Heart right ventricle (tissue), 16 donors: ENCODE measurements at places on chromosomes 4 and X. TPM values are rescaled to one million over a fixed set of nuclear protein-coding genes. Genes with fewer than 3 reads are reported as not detected.

MAGEA2B gene
- total RNA-seq = not detected

GUCY1A1 gene
- total RNA-seq = 80.5 TPM

ERAS gene
- not detected for total RNA-seq

SPANXB1 gene
- total RNA-seq = not detected

EGFL6 gene
- not detected for total RNA-seq

GRCh38 chr4:151857368-151857767, 96.6 kb upstream of the GATB start:
- no peaks in the 10 kb centered on the region for H3K27me3 ChIP-seq
- no peak overlapping the region for H3K27ac ChIP-seq
- no peak overlapping the region for H3K4me3 ChIP-seq
- H3K4me1 ChIP-seq = no peaks in the 10 kb centered on the region

DNA sequence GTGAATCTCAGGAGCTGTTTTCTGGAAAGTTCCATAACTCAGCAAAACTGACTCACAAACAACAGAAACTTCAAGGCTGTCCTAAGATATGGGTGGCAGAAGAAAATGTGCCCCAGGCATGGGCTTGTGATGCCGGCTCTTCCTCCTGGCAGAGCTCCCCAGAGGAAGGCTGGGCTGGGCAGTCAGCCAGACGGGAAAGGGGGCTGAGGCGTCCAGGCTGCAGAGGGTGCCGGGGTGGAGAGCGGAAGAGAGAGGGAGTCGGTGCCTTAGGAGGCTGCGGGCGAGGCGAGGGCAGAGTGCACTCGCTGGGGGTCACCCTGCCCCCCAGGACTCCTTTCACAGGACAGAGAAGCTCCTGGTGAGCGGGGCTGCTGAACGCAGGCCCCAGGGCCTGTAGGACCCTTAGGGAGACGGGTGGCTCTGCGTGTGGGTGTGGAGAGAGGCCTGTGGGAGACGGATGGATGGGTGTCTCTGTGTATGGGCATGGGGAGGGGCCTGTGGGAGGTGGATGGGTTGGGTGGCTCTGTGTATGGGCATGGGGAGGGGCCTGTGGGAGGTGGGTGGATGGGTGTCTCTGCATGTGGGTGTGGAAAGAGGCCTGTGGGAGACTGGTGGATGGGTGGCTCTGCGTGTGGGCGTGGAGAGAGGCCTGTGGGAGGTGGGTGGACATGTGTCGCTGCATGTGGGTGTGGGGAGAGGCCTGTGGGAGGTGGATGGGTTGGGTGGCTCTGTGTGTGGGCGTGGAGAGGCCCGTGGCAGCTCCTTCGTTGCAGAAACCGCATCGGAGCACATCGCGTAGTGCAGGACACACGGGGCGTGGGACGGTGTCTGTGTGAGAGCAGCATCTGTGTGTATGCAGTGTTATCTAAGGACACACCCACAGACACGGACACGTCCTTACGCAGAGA, 15.9 kb downstream of the PCGF3 start:
- peaks cover 23% of the 10 kb centered on the region for H3K4me1 ChIP-seq
- H3K27ac ChIP-seq = peak overlapping the region; percentile 56
- no peak overlapping the region for H3K4me3 ChIP-seq
- peak; percentile 36 for DNase-seq
- H3K27me3 ChIP-seq = no peaks in the 10 kb centered on the region

GRCh38 chr4:20870436-20870835, 170.2 kb downstream of the PACRGL start:
- H3K27ac ChIP-seq = no peak overlapping the region
- DNase-seq = peak; percentile 5
- H3K27me3 ChIP-seq = no peaks in the 10 kb centered on the region
- no peaks in the 10 kb centered on the region for H3K36me3 ChIP-seq
- no peaks in the 10 kb centered on the region for H3K4me1 ChIP-seq

DNA sequence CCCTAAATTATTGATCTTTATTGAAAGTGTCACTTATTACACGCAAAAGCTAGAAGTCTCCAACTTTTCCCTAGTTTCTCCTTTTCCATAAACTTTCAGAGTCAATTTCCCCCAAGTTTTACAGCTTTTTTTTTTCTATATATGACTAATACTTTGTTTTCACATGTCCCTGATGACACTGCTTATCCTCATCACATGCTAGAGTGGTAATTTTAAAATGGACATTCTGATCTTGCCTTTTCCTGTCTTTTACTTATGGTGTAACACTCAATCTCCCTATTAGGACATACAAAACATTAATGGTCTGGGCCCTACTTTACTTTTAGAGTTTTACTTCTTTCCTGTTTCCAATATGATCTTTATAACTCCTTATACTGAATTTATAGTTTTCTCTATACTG, 112.6 kb downstream of the ANK2 start:
- no peak for DNase-seq
- H3K4me1 ChIP-seq = peaks cover 6% of the 10 kb centered on the region
- no peaks in the 10 kb centered on the region for H3K36me3 ChIP-seq
- H3K27me3 ChIP-seq = no peaks in the 10 kb centered on the region
- no peak overlapping the region for H3K27ac ChIP-seq
- H3K4me3 ChIP-seq = no peak overlapping the region

GRCh38 chr4:182829196-182829595, 88.0 kb downstream of the DCTD start:
- no peak overlapping the region for H3K4me3 ChIP-seq
- H3K36me3 ChIP-seq = no peaks in the 10 kb centered on the region
- H3K27ac ChIP-seq = no peak overlapping the region
- H3K4me1 ChIP-seq = no peaks in the 10 kb centered on the region
- peaks cover 10% of the 10 kb centered on the region for H3K27me3 ChIP-seq
- DNase-seq = no peak

- no peak overlapping the region for H3K4me3 ChIP-seq
- peak; percentile 6 for DNase-seq
- no peaks in the 10 kb centered on the region for H3K27me3 ChIP-seq
- no peaks in the 10 kb centered on the region for H3K36me3 ChIP-seq
These were observed 242.5 kb upstream of the PRPS2 start for GRCh38 chrX:12548746-12549145.

DNA sequence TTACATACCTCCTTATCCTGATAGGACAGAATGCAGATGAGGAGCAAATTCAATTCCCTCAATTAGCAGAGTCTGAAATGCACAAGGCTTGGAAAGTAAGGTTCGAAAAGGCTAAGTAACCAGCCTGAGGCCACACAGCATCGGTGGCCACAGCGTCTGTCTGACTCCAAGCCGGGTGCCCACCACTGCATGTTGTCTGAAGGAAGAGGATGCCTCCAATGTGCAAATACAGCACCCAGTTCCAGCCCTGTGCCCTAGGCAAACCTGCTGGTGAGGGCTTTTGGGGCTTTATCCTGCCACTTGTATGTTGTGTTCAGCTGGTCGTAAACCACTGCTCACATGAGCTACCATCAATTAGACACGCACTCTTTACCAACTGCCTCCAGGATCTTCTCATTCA, 48.6 kb upstream of the PPP2R2C start:
- no peak for DNase-seq
- H3K36me3 ChIP-seq = no peaks in the 10 kb centered on the region
- no peaks in the 10 kb centered on the region for H3K27me3 ChIP-seq

GRCh38 chr4:104752337-104752736, 257.6 kb upstream of the CXXC4 start:
- no peaks in the 10 kb centered on the region for H3K4me1 ChIP-seq
- no peak overlapping the region for H3K4me3 ChIP-seq
- H3K27me3 ChIP-seq = no peaks in the 10 kb centered on the region
- no peaks in the 10 kb centered on the region for H3K36me3 ChIP-seq
- no peak for DNase-seq

DNA sequence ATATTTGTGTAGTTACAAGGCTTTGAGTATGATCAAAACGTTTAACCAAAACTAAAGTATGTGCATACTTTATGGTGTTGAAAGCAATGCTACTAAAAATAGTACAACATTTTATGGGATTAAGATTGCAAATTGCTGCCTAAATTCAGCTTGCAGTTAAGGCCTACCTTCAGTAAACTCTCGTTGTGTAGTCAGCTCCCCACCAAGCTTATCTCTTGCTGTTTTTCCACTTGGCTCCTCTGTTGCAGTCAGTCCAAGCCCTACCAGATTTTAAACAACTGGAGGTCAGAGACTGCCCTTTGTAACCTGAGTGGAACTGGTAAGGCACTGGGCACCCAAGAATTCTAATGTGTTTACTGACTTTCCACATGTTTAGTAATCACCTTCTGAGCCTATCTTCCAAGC, 25.7 kb downstream of the AFF1 start:
- H3K27ac ChIP-seq = peak overlapping the region; percentile 22
- H3K27me3 ChIP-seq = no peaks in the 10 kb centered on the region
- H3K4me1 ChIP-seq = peaks cover 68% of the 10 kb centered on the region
- H3K36me3 ChIP-seq = no peaks in the 10 kb centered on the region
- no peak overlapping the region for H3K4me3 ChIP-seq
- DNase-seq = no peak

DNA sequence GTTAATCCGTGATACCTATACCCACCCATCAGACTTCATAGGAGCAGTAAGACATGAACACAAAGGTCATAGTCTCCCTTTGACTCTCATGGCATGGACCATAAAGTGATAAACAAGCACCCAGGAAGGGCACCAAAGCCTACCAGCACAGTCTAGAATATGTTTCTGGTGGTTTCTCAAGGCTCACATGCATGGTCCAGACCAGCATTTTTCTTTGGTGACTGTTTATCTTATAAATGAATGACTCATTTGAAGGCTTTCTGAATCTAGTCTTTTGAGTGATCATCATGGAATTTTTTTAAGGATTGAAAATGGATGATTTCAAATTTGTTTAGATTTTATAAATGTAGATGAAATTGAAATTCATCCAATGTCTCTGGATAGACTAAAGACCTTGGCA, 32.0 kb upstream of the AMELX start:
- H3K27me3 ChIP-seq = no peaks in the 10 kb centered on the region
- no peak for DNase-seq
- no peaks in the 10 kb centered on the region for H3K36me3 ChIP-seq
- no peak overlapping the region for H3K4me3 ChIP-seq
- H3K27ac ChIP-seq = no peak overlapping the region
- no peaks in the 10 kb centered on the region for H3K4me1 ChIP-seq

- H3K36me3 ChIP-seq = no peaks in the 10 kb centered on the region
- no peak for DNase-seq
- no peaks in the 10 kb centered on the region for H3K27me3 ChIP-seq
- H3K4me3 ChIP-seq = no peak overlapping the region
These were observed 85.4 kb downstream of the TIGD2 start for GRCh38 chr4:89196745-89197144.

- H3K4me1 ChIP-seq = no peaks in the 10 kb centered on the region
- no peak overlapping the region for H3K27ac ChIP-seq
- no peak for DNase-seq
- no peaks in the 10 kb centered on the region for H3K36me3 ChIP-seq
- no peak overlapping the region for H3K4me3 ChIP-seq
- H3K27me3 ChIP-seq = no peaks in the 10 kb centered on the region
These were observed 1064.6 kb upstream of the SLIT2 start for GRCh38 chr4:19187096-19187495.

DNA sequence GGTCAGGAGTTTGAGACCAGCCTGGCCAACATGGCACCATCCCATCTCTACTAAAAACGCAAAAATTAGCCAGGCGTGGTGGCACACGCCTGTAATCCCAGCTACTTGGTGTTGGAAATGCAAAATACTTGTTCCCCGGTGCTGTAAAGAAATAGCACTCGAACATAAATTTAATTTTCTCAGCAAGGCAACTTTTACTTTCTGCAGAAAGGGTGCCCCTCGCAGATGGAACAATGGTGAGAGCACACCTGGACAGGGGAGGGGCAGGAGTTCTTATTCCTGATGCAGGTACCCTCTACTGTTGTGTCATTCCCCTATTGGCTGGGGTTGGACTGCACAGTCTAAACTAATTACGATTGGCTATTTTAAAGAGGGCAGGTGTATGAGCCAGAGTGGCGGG, 139.7 kb downstream of the FHIP1A start:
- no peak for DNase-seq
- no peak overlapping the region for H3K4me3 ChIP-seq
- H3K27ac ChIP-seq = no peak overlapping the region
- no peaks in the 10 kb centered on the region for H3K36me3 ChIP-seq

DNA sequence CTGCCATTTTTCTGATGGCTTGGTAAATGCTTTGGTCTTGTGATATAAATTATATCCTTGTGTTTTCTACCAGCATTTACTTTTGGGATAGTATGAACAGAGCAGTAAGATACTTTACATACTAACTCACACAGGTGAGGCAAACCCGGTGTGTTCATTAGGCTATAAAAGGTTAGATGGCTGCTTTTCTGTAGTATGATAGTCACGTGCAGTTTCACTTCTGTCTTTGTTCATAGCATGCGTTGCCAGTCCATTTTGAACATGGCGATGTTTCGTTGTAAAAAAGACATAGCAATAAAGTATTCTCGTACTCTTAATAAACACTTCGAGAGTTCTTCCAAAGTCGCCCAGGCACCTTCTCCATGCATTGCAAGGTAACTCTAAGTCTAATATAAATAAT, 88.4 kb downstream of the KLHL8 start:
- H3K4me3 ChIP-seq = no peak overlapping the region
- no peak for DNase-seq
- H3K4me1 ChIP-seq = no peaks in the 10 kb centered on the region
- no peaks in the 10 kb centered on the region for H3K27me3 ChIP-seq
- H3K36me3 ChIP-seq = no peaks in the 10 kb centered on the region

- H3K27me3 ChIP-seq = no peaks in the 10 kb centered on the region
- DNase-seq = no peak
- no peaks in the 10 kb centered on the region for H3K36me3 ChIP-seq
- peaks cover under 1% of the 10 kb centered on the region for H3K4me1 ChIP-seq
- H3K4me3 ChIP-seq = no peak overlapping the region
These were observed 166.5 kb upstream of the LDB2 start for GRCh38 chr4:17064959-17065358.

DNA sequence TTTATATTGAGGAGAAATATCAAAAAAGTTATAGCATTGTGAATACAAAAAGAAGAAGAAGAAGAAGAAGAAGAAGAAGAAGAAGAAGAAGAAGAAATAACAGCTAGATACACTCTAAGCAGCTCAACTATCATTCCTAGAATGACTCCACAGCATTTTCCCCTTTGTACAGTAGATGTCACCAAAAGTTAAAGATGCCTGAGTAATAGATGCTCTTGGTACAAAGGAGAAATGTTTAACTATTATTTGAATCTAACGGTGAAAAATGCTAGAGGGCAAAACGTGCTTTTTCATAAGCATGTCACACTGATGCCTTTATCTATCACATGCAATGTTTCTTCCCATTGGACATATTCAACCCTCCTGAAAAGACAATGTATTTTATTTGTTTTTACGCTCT, 178.4 kb upstream of the GPRIN3 start:
- no peak overlapping the region for H3K4me3 ChIP-seq
- no peak for DNase-seq
- no peaks in the 10 kb centered on the region for H3K4me1 ChIP-seq
- no peak overlapping the region for H3K27ac ChIP-seq
- no peaks in the 10 kb centered on the region for H3K36me3 ChIP-seq
- H3K27me3 ChIP-seq = no peaks in the 10 kb centered on the region

DNA sequence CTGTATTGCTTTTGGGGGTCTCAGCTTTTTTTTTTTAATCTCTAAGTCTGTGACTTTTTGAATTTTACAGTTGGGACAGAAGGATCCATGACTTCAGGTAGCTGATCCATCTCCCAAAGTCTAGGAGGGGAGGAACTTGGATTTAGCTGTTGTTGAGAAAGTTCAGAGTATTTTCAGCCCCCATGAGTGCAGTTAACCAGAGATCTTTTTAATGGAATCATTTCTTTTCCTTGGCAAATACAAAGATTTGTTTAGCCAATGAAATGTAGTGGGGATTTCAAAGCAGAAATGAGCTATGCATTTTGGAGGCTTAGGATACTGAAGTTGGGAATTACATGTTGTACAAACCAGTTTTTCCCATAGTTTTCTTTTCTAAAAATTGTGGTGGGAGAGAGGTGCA, 18.1 kb downstream of the FNIP2 start:
- no peaks in the 10 kb centered on the region for H3K27me3 ChIP-seq
- peak overlapping the region; percentile 70 for H3K27ac ChIP-seq
- DNase-seq = no peak
- H3K36me3 ChIP-seq = no peaks in the 10 kb centered on the region
- H3K4me3 ChIP-seq = peak overlapping the region; percentile 15
- H3K4me1 ChIP-seq = peaks cover 88% of the 10 kb centered on the region
